ENCODE measurements at places on chromosomes 2 and 18. TPM values are rescaled to one million over a fixed set of nuclear protein-coding genes. Genes with fewer than 3 reads are reported as not detected.

DNA sequence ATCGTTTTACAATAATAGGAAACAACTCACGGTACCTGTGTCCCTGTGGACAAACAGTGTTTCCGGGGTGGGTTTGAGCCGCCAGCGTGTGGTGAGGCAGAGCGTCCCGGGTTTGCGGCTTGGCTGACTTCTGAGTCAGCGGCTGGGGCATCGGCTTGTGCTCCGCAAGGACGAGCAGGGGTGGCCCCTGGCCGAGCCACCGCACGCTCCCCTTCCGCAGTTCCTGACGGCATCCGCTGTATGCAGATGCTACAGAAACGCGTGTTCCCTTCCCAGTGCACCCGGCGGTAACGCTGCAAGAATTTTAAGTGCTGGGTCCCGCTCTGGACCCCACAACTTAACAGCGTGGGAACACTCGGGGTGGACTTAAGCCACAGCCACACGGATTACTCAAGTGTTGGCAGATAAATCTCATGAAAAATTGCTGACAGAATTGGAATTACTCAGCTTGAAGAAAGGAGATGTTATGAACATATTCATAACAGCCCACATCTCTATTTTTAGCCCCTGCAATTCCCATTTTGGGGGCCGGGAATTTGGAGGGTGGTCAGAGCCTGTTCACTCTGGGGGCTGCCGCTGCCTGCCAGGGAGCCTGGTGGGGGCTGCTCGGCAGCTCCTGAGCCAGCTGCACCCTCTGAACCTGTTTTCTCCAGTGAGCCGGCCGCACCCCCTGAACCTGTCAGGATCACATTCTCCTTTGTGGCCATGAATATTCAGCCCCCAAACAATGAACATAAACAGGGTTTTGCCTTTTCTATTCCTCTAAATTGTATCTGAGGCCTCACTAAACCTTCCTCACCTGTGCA is 12.6 kb upstream of the KCNG2 start:
- no peak for DNase-seq

MAB21L4 gene
- total RNA-seq = not detected

DNA sequence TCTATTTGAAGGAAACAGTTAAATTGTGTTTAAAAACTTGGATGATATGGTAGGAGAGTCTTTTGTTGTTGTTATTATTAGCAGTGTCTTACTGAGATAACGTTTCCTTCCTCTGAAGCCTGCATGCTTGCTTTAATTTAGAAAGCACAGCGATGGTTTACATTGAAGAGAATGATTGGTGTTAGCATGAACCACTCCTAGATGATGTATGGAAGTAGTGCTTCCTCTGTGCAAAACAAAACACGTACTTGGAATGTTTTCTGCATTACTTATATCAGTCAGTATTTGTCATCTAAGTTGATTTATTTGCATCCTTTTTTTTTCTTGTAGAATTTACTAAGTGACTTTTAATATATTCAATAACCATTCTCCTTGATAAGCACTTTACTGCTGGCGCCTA is 89.0 kb downstream of the UGGT1 start:
- DNase-seq = no peak

ATP6V1B1 gene
- total RNA-seq = not detected

GRCh38 chr2:63819256-63819655 is 22.4 kb upstream of the UGP2 start:
- no peak for DNase-seq

GRCh38 chr18:9802175-9803062 is 83.4 kb upstream of the TXNDC2 start:
- no peak for DNase-seq

DNA sequence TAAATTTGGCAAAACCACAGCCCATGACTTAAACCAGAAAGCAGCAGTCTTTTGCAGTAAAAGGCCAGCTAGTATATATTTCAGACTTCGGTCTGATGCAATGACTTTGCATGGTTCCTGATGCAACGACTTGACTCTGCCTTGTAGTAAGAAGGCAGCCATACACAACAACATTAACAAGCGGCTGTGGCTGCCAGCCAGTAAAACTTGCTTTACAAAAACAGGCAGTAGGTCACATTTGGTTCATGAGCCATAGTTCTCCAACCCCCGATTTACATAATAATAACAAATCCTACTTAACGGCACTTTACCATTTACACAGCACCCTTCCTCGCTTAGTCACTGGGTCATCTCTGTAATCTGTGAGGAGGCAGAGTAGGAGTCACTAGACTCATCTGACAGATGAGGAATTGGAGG is 410.3 kb downstream of the LRATD1 start:
- no peak for DNase-seq

STON1 gene
- 7.3 TPM for total RNA-seq

DNA sequence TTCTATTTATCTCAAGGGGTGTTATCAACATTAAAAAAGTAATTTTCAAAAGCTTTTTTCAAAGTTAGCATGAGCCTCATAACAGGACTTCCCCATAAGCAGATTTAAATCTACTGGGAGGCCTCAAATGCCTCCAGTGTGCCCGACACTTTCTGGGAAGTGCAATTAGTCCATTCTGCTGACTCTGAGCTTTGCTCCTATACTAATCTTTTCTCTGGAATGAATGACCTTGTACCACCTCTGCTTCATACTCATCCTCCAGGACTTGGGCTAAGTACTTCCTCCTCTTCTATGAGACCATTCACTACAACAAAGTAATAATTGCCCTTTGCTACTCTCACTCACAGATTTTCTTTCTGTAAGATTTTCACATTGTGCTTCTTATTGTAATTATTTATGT is 111.1 kb downstream of the RIT2 start:
- DNase-seq = no peak

- DNase-seq = no peak
Measured at GRCh38 chr2:229084447-229084846, 186.6 kb downstream of the PID1 start.

DNA sequence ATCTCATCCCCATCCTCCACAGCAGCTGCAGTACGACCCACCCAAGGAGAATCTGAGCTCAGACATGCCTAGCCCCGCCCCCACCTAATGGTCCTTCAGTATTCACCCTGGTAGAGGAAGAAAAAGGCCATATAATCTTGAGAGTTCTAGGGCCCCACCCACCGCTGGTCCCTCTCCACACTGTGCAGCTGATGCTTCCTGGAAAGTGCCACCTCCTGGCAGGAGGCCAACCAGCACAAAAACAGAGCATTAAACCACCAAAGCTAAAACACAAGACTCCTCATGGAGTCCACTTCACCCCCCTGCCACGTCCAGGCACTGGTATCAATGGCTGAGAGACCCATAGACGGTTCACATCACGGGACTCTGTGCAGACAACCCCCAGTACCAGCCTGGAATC is 40.7 kb downstream of the MC4R start:
- DNase-seq = no peak

GRCh38 chr18:31044926-31045325 is 2.4 kb upstream of the DSC3 start:
- no peak for DNase-seq

GRCh38 chr18:42475157-42475556 is 520.1 kb downstream of the PIK3C3 start:
- no peak for DNase-seq

RTP5 gene
- total RNA-seq = not detected

GRCh38 chr2:134217924-134218323 is 35.9 kb upstream of the MGAT5 start:
- DNase-seq = no peak

DNA sequence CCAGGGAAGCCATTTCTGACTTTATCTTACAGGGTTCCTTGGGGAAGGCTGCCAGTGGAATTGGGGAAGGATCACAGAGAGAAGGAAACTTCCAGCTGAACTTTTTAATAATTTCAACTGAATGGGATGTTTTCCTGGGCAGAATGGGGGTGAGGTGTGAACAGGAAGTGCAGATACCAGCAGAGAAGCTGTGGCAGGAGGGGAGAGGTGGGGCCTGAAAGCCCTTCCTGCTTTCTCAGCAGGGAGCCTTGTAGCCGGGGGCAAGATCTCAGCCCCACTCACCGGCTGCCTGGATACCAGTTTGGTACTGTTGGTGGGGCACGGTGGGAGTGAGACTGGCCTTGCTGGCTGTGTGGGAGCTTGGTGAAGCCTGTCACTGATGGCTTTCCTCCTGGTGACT is 170.5 kb downstream of the ZBTB7C start:
- no peak for DNase-seq

- no peak for DNase-seq
Measured at GRCh38 chr18:74278058-74278457, 13.7 kb downstream of the CYB5A start.

GRCh38 chr18:47274961-47275360 is 23.5 kb upstream of the SKOR2 start:
- no peak for DNase-seq

GRCh38 chr2:217071416-217071815 is 211.6 kb upstream of the TNP1 start:
- no peak for DNase-seq

GRCh38 chr2:24919037-24919505 is 966 bp downstream of the ADCY3 start:
- DNase-seq = no peak

ANKRD30B gene
- 0.70 TPM for total RNA-seq

SOX11 gene
- 12.7 TPM for total RNA-seq
